ENCODE measurements at places on chromosomes 6 and 20. TPM values are rescaled to one million over a fixed set of nuclear protein-coding genes. Genes with fewer than 3 reads are reported as not detected.

- no peak for DNase-seq
Observed at GRCh38 chr6:132041706-132042105, 90.5 kb upstream of the CCN2 start.

- DNase-seq = no peak
Observed at GRCh38 chr20:60104993-60105803, 147.0 kb downstream of the CDH26 start.

DNA sequence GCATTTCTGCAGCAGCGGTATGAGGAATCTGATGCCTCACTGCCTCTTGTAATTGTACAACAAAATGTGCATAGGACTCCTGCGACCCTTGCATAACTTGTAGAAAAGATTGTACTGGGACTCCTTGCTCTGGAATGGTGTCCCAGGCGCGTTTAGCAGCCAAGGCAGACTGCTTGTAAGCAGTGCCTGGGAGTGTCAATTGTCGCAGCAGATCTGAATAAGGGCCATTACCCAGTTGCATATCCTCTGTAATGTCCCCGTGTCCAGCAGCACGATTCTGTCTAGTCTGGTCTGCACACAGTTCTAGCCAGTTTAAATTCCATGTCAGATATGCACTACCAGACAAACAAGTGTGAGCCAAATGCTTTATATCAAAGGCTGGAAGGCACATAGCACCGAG is 70.7 kb upstream of the BTN3A2 start:
- no peak for DNase-seq

DNA sequence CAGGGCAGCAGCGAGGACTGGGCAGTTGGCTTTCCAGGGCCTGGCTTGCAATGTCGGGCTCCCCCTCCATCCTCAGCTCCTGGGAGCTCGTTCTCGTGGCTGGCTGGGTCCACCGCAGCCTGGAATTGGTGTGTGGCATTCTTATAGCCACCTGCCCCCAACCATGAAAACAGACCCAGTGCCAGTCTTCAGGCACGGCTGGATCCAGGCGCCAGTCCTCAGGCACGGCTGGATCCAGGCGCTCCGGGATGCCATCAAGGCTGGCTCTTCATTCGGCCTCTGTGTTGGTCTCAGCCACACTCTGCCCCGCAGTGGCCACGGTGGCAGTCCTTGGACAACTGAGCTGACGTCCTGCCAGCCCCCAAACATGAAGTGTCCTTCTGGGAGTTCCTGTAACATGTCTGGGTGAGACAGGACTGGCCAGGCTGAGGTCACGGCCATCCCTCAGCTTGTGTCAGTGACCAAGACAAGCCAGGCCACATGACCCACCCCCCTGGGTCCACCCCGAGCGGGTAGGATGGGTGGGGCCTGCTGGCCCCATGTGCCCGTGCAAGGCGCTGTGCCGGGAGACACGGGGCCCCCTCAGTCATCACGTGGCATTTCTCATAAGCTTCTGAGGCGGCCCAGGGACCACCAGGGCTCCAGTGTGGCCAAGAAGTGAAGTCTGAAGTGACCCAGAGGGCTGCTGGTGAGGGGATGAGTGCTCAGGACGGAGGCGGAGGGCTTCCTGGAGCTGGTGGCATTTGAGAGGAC is 99.0 kb downstream of the TAF4 start:
- DNase-seq = no peak

Gene TRIM15
- total RNA-seq = 0.12 TPM

- no peak for DNase-seq
Observed at GRCh38 chr6:6007366-6008088, 802 bp upstream of the NRN1 start.

Gene PTK7
- 1.3 TPM for total RNA-seq

DNA sequence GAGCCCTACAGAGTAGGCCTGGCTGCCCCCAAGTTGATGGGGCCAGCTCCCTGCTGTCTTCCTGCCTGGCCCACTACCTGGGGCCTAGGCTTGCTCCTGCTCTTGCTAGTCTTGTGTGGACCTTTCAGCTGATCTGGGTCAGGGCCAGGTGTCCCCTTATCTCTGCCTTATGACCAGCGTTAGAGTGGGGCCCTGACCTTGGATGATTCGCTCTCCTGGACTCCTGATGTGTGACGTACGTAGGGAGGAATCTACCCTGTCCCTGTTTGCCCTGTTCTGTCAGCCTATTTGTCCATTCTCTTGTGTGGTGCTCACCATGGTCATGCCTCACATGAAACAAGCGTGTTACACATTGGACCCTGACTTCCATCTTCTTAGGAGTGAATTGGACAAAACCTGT is 571.8 kb downstream of the QKI start:
- DNase-seq = no peak

GRCh38 chr20:53657732-53658131 is 64.1 kb upstream of the ZNF217 start:
- DNase-seq = no peak

DNA sequence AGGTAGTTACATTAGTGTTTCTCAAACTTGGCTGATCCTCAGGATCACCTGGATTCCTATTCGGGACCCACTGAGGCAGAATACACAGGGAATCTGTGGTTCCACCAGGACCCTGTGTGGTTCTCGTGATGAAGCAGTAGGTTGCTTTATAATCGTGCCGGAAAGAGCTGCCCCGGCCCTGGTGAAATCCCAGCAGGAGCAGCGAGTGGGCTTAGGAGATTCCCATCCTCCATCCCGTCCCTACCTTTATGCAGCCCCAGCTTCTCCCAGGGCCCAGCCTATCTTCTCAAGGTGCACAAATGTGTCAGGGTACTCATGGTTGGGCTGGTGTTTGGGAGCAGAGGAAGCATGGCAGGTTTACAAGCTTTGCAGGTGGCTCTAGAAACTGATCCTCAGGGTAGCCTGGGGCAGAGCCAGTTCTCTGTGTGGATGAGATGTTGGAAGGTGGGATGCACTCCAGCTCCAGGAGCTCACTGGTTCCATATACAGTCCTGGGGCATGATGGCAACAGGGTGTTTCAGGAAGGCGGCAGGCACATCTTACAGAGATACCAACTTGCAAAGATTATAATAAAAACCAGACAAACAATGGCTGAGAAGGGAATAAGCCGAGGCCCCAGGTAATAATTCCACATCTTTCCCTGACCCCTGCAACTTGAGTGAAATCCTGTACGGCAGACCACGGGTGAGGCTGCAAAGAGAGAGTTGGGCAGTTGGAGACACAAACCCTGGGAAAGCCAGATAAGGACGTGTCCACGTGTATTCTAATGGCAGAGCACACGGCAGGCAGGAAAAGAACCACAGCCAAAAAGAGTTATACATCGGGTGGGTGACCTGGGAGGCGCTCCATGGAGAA is 5.9 kb downstream of the SLC22A1 start:
- DNase-seq = no peak
